Adrenal gland (tissue), 19 donors: ENCODE measurements at places on chromosomes 13 and 19. TPM values are rescaled to one million over a fixed set of nuclear protein-coding genes. Genes with fewer than 3 reads are reported as not detected.

- DNase-seq, result no peak
These were observed 1365.0 kb downstream of the EFNB2 start for GRCh38 chr13:105170438-105170837.

DNA sequence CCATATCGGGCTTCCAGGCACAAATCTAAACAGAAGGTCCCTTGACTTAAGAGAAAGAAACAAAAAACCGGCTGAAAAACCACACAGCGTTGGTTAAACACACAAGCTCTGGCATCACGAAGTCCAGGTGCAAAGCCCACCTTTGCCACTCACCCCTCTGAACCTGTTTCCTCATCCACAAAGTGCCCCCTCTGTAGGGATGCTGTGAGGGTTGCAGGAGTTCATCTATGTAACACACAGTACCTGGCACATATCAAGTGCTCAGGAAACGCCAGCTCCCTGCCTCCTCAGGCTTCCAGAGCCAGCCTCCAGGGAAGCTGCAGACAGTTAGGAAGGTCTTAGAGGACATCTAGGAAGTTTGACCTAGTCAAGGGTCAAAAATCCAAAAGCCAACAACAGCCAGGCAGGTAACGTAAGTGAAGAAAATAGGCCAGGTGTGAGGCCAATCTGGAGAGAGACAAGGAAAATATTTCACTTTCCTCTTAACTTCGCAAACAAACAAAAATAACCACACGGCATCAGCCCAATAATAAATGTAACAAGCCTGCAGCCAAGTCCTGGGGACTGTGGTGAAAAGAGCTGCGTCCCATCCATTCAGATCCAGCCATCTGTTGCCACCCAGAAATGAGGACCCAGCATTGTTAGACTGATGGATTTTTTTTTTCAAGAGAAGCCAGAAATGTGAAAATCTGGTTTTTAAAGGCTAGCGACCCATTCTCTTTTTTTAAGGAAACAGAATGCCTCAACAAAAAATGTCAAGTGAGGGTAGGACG lies 10.0 kb downstream of the KDELR1 start:
- no peak for DNase-seq

DNA sequence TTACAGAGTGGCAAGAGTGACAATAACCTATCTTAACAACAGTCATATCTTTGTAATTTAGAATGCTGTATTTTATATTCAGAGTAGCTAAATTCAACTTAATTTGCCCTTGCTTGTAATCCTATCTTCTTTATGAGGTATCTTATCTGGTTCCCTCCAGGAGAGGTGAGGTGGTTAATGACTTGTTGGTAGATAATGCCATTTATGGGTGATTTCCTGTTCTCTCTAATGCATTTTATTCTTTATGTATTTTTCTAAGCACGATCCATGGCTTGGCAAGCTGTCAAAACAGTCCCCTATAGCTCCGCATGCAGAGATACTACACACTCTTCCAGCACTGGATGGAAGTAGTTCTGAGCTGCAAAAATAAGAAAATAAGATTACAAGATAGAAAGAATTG lies 267.9 kb downstream of the LMO7 start:
- no peak for DNase-seq

DNA sequence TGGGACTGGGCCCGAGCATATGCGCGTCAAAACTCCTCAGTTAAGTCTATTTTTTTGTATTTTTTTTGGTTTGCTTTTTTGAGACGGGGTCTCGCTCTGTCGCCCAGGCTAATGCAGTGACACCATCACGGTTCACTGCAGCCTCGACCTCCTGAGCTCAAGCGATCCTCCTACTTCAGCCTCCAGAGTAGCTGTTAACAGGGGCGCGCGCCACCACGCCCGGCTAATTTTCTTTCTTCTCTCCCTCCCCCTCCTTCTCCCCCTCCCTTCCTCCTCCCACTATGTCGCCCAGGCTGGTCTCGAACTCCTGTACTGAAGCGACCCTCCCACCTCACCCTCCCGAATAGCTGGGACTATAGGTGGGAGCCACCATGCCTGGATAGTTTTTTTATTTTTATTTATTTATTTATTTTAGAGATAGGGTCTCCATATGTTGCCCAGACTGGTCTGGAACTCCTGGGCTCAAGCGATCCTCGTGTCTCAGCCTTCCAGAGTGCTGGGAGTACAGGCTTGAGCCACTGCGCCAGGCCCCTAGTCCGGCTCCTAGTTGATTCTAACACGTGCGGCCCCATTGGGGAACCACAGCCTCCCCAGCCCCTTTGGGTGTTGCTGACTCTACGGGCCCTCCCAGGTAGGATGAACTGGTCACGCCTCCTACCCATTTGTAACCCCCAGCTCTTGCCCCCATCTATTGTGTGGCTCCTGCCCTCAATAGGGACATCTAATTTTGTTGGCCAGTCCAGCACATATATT lies 806 bp upstream of the ZNF837 start:
- DNase-seq, result no peak

DNA sequence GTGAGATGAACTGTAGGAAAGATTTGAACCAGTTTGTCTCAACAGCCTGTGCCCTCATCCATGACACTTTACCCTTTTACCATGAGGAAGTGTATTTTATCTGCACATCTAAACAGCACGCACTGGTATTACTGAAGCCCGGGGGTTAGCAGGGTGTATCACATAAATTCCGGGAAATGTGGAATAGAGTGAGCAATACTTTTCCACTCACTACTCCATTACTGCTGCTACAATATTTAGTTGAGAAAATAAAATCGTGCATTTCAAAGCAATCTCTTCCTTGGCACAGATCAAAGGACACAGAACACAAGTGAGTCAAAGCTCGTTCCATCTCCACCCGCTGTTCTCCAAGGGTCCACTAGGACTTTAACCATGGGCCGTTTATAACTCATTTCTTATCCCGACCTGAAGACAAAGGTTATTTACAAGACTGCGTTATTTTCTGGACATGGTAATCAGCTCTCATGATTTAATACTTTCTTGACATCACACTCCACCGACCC lies 35.2 kb downstream of the STK24 start:
- no peak for DNase-seq

GRCh38 chr19:15374796-15375440 lies 4.7 kb downstream of the AKAP8 start:
- peak; percentile 94 for DNase-seq

DNA sequence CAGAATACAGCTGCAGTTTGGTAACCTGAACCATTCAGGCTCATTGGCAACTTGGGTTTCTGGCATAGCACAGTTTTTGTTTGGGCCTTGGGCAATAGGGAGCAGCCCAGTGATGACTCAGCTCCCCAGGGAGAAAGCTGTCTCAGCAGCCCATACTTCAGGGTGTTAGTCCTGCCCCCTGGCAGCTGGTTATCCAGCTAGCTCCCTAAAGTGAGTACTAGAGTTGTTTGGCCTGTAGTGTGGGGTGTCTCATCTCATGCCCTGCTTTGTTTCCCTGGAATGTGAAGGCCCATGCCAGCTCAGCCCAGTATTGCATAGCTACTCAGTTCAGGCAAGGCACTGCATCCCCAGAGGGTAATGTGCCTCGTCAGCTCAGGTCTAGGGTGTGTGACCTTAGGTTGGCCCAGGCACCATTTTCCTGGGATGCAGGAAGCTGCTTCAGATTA lies 18.2 kb upstream of the ZNF543 start:
- DNase-seq, result peak; percentile 92

The ZFP28 gene
- polyA plus RNA-seq, result 8.1 TPM

GRCh38 chr13:47407808-47408207 lies 511.0 kb upstream of the HTR2A start:
- DNase-seq, result no peak

- DNase-seq, result no peak
These were observed 765.9 kb upstream of the SLITRK1 start for GRCh38 chr13:84648069-84648640.

DNA sequence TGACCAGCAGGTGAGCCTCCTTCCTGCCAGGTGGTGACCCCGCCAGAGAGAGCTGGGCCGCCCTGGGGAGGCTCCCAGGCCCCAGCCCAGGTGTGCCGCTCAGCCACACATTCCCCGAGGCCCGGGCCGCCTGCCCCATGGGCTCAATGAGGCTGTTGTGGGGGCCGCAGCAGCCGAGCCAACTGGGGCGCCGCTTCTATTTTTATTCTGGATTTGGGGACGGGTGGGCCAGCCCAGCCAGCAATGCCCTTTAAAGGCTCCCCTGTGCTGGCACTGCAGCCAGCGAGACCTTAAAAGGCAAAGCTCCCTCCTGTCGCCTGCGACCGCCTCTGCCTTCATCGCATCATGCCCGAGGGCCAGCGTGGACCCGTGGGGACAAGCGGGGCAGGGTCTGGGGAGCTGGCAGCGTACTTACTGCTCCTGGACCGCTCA lies 17.7 kb upstream of the CRTC1 start:
- DNase-seq, result no peak

DNA sequence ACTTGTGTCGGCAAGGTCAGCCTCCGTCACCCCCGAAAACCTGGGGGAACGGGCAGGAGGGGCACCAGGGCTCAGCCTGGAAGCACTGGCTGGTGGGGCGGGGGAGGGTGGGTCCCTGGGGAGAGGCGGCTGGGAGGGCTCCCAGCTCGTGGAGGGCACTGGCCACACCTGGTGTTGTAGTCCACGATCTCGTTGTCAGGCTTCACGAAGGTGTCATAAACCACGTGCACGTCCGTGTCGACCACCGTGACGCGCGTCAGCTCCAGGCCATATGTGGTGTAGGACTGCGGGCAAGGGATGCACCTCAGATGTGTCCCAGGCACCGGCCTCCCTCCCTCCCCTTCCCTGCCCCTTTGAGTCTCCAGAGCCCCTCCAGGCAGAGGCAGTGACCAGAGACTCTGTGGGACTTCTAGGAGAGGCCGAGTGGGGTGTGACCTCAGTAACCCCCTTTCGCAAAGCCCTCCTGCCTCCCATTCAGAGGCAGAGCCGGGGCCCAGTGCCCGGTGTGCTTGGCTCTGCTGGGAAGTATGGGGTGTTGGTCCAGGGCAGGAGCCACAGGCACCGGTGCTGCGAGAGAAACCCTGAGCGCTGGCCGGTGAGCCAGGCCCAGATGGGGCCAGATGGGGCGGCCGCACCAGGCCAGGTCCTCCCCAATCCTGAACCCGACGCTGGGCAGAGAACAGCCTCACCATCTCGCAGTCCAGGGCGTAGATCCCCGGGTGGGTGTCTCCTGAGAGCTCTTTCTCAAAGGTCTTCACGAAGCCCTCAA lies 4.6 kb upstream of the ATP8B3 start:
- DNase-seq, result peak; percentile 7

DNA sequence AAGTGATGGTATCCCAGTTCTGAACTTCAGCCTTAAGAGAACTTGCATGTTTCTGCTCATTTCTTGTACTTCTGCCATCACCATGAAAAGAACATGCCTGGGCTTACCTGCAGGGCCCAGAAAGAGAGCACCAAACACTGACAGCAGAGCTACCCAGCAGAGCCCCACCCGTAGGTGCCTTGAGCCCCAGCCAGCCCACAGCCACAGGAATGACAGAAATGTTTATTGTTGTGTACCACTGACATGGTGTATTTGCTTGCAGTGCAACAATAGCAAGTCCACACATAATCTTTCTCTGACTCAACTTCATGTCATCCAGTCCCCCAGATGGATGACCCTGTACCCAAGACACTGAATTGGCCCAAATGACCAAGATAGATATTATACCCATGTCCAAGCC lies 195.2 kb downstream of the TSHZ3 start:
- DNase-seq, result no peak

GRCh38 chr13:98978280-98978679 lies 416 bp upstream of the DOCK9 start:
- no peak for DNase-seq

GRCh38 chr13:98142380-98143156 lies at the start of gene FARP1:
FARP1 (plus strand) TSS chr13:98143094; CDS start chr13:98213243, 70,149 bp downstream.
- DNase-seq, result peak; percentile 84

DNA sequence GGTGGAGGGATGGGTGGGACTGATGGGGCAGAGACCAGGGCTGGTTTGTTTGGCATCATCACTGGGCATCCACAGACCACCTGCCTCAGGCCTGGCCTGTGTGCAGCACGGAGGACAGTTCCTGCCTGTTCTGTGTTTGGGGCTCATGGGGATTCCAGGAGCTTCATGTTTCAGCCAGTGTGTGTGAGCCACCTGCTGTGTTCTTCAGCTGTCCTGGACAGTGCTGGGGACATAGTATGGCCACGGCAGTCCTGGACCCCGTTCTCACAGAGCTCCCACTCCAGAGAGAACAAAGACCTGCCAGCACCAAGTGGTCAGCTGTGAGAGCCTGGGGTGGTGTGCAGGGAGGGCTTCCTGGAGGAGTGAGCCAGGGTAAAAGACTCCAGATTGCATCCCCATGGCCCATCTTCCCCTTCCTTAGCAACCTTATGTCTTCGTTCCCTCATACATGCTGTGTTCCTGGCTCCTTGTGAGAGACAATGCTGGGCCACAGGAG lies 2.0 kb upstream of the CCDC97 start:
- no peak for DNase-seq

DNA sequence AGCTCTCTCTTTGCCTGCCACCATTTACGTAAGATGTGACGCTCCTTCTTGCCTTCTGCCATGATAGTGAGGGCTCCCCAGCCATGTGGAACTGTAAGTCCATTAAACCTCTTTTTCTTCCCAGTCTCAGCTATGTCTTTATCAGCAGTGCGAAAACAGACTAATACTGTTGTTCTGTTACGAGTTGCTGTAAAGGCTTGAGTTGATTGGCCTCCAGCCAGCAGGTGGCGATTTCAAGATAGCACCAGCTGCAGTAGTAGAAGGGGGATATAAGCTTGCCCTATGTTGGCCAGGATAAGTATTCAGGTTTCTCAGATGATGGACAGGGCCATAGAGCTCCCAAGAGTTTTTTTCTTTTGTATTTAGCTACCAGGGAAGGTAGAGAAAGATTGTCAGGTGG lies 385.5 kb downstream of the MZT1 start:
- no peak for DNase-seq

The CEACAM20 gene
- polyA plus RNA-seq, result not detected

The IGSF23 gene
- polyA plus RNA-seq, result not detected

DNA sequence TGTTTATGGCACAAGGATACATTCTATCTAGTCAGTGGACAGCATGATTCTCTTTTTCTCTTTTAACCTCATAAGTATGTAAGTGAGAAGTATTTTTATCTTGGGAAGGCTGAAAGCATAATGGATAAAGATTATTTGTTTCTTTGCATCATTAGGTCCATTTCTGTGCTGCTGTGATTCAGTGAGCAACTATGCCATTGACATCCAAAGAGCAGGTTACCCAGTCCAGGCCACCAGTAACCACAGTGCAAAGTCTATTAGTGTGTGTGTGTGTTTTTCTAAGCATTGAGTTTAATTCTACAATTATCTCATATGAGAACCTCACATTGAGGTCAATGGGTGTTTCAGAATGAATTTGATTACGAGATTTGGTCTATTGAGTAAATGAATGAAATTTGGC lies 158.8 kb upstream of the DACH1 start:
- DNase-seq, result no peak

The RNF17 gene
- not detected for polyA plus RNA-seq

DNA sequence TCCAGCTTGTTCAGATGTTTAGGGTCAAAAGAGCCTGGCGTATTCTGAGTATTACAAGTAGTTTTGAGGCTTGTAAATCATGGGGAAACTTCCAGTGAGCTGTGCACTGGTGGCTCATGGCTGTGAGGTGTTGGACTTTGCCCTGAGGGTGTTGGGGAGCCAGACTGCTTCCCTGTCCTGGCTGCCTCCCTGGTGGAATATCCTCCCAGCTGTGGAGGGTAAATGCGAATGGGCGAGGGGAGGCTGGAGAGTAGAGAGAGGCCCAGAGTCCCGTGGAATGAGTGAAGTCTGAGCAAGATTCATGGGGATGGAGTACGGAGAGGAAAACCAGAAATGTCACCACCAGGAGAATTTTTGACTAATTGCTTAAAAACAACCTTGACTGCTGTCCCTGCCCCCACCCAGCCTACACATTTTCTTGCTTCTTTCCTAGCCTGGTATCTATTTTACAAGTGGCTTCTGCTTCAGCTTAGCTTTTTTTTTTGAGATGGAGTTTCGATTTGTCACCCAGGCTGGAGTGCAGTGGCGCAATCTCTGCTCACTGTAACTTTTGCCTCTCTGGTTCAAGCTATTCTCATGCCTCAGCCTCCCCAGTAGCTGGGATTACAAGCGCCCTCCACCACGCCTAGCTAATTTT lies 3.7 kb downstream of the SNRPA start:
- peak; percentile 56 for DNase-seq
